Lung microvascular endothelial cell (primary cell): ENCODE measurements at places on chromosomes 16 and 17. TPM values are rescaled to one million over a fixed set of nuclear protein-coding genes. Genes with fewer than 3 reads are reported as not detected.

The MYH10 gene
- total RNA-seq, result 245 and 287 TPM in 2 replicates

The KRT35 gene
- not detected in 2 replicates for total RNA-seq

The DNAH3 gene
- not detected in 2 replicates for total RNA-seq

The MMP28 gene
- total RNA-seq, result 0.40 and 0.87 TPM in 2 replicates

The HOXB4 gene
- 0.87 and 1.2 TPM in 2 replicates for total RNA-seq

The GSDMA gene
- total RNA-seq, result not detected in 2 replicates

The CCL1 gene
- not detected in 2 replicates for total RNA-seq

The DDX52 gene
- 19.4 and 27.4 TPM in 2 replicates for total RNA-seq

The SEC14L1 gene
- total RNA-seq, result 108 and 190 TPM in 2 replicates

The PLCG2 gene
- 8.5 and 10.9 TPM in 2 replicates for total RNA-seq

The OR1A1 gene
- not detected in 2 replicates for total RNA-seq

The SETD1A gene
- total RNA-seq, result 1.7 and 2.2 TPM in 2 replicates

The TBC1D3G gene
- total RNA-seq, result not detected in 2 replicates

The GINS2 gene
- 1.4 and 3.7 TPM in 2 replicates for total RNA-seq
